Natural killer cell (primary cell): ENCODE measurements at places on chromosomes 5 and 9. TPM values are rescaled to one million over a fixed set of nuclear protein-coding genes. Genes with fewer than 3 reads are reported as not detected.

The STC2 gene
- not detected for total RNA-seq

The ORM1 gene
- not detected for total RNA-seq

- no peaks in the 10 kb centered on the region for H3K36me3 ChIP-seq
- no peak for DNase-seq
Measured at GRCh38 chr5:372996-373709, 51.6 kb downstream of the AHRR start.

DNA sequence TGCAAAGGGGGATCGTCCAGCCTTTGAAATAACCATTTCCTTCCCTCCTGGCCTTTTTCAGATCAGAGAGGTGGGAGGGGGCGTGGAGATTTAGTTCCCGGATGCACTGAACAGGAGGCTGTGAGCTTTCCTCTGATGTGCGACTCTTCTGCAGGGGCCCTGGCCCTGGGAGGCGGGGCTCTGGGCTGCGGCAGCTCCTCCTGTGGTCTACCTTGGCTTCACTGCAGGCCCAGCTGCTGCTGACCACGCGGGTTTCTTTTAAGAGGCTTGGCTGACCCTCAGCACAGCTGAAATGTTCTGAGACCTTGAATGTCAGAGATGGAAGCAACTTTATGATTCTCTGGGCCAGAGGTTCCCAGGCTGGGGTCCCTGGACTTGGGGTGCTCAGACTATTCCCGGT lies 27.0 kb upstream of the COL15A1 start:
- no peak for DNase-seq
- H3K4me3 ChIP-seq: no peak overlapping the region
- no peak overlapping the region for H3K27ac ChIP-seq

DNA sequence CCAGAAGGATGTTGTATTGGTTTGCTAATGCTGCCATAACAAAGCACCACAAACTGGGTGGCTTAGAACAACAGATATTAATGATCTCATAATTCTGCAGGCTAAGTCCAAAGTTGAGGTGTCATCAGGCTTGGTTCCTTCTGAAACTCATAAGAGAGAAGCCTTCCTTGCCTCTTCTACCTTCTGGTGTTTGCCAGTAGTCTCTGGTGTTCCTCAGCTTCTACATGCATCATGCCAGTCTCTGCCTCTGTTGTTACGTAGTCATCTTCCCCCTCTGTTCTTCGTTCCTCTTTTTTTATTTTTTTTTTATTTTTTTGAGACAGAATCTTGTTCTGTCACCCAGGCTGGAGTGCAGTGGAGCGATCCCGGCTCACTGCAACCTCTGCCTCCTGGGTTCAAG lies 61.8 kb downstream of the LRRC70 start:
- no peak overlapping the region for H3K27ac ChIP-seq
- no peak overlapping the region for H3K4me3 ChIP-seq
- no peaks in the 10 kb centered on the region for H3K36me3 ChIP-seq
- H3K27me3 ChIP-seq: no peaks in the 10 kb centered on the region
